ENCODE measurements at places on chromosomes 1 and 21. TPM values are rescaled to one million over a fixed set of nuclear protein-coding genes. Genes with fewer than 3 reads are reported as not detected.

TP73 gene
- not detected for total RNA-seq

SLC6A17 gene
- 0.09 TPM for total RNA-seq

GPR37L1 gene
- not detected for total RNA-seq

PRAMEF18 gene
- not detected for total RNA-seq

MPL gene
- total RNA-seq: not detected

KIF17 gene
- total RNA-seq: 0.32 TPM

C4BPB gene
- not detected for total RNA-seq

GPN2 gene
- 10.8 TPM for total RNA-seq

MYOG gene
- 0.09 TPM for total RNA-seq

E2F2 gene
- not detected for total RNA-seq

DCST2 gene
- total RNA-seq: 0.09 TPM

PTGFRN gene
- 268 TPM for total RNA-seq

GRHL3 gene
- not detected for total RNA-seq
